ENCODE measurements at places on chromosomes 1 and 21. TPM values are rescaled to one million over a fixed set of nuclear protein-coding genes. Genes with fewer than 3 reads are reported as not detected.

SMIM1 gene
- polyA plus RNA-seq: 15.1 TPM

LCE1F gene
- not detected for polyA plus RNA-seq

BARHL2 gene
- not detected for polyA plus RNA-seq

TMEM81 gene
- polyA plus RNA-seq: 2.0 TPM

MEX3A gene
- polyA plus RNA-seq: 0.76 TPM

KCNE2 gene
- not detected for polyA plus RNA-seq

EDARADD gene
- polyA plus RNA-seq: 1.2 TPM

DYNLT5 gene
- polyA plus RNA-seq: 0.72 TPM

ANP32E gene
- 15.3 TPM for polyA plus RNA-seq

KRTAP10-9 gene
- polyA plus RNA-seq: not detected

PDZK1IP1 gene
- polyA plus RNA-seq: 41.9 TPM

RNF207 gene
- 52.8 TPM for polyA plus RNA-seq

POFUT2 gene
- 46.9 TPM for polyA plus RNA-seq

C1orf210 gene
- polyA plus RNA-seq: 13.7 TPM

LDLRAD1 gene
- polyA plus RNA-seq: not detected

OVAAL gene
- not detected for polyA plus RNA-seq

UBXN10 gene
- 2.4 TPM for polyA plus RNA-seq

FALEC gene
- not detected for polyA plus RNA-seq

HOOK1 gene
- polyA plus RNA-seq: 10.9 TPM

ZNF648 gene
- polyA plus RNA-seq: not detected

IL23R gene
- polyA plus RNA-seq: 0.05 TPM

CLDN17 gene
- not detected for polyA plus RNA-seq

CLDN8 gene
- not detected for polyA plus RNA-seq

SLFNL1 gene
- 0.89 TPM for polyA plus RNA-seq

NBPF12 gene
- polyA plus RNA-seq: 9.5 TPM

KAZN gene
- polyA plus RNA-seq: 2.4 TPM

AHCTF1 gene
- polyA plus RNA-seq: 7.4 TPM

THAP3 gene
- 21.9 TPM for polyA plus RNA-seq

TNFSF4 gene
- polyA plus RNA-seq: 0.61 TPM

FNDC5 gene
- 1.8 TPM for polyA plus RNA-seq

TINAGL1 gene
- polyA plus RNA-seq: 45.2 TPM

THEM5 gene
- not detected for polyA plus RNA-seq

UMODL1 gene
- polyA plus RNA-seq: 0.02 TPM

PCBP3 gene
- 4.3 TPM for polyA plus RNA-seq

TSPEAR gene
- polyA plus RNA-seq: 0.42 TPM

C1orf56 gene
- polyA plus RNA-seq: 4.8 TPM

OR6K3 gene
- polyA plus RNA-seq: not detected

NES gene
- polyA plus RNA-seq: 3.5 TPM

RORC gene
- 17.1 TPM for polyA plus RNA-seq

C1QC gene
- 8.5 TPM for polyA plus RNA-seq

DMRTB1 gene
- polyA plus RNA-seq: not detected

TMED5 gene
- 13.4 TPM for polyA plus RNA-seq

DHX9 gene
- 28.5 TPM for polyA plus RNA-seq

WDR64 gene
- not detected for polyA plus RNA-seq

C1QTNF12 gene
- polyA plus RNA-seq: 4.8 TPM

All from pancreas (tissue), 10 donors.